ENCODE measurements at places on chromosomes 7 and 10. TPM values are rescaled to one million over a fixed set of nuclear protein-coding genes. Genes with fewer than 3 reads are reported as not detected.

DNA sequence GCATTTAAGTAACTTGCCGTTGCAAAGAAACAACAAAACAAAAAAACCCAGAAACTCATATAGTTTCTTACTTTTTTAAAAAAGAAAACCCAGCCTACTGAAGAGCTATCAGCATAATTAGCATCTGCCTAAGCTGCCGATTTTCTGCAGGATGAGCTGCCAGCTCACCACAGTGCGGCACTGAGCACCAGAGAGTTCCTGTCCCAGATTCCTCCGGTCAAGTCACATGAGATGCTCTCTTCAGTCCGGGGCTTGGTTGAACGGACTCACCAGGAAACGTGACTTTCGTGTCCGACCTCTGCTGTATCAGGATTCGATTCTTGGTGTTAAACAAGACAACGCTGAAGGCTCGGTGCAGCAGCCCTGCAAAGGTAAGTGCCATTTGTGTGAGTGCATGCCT is 3.2 kb downstream of the IDI2 start:
- no peak for ATAC-seq

- ATAC-seq, result peak; percentile 22
Observed at GRCh38 chr7:101816595-101817470, 593 bp upstream of the CUX1 start.

- ATAC-seq, result peak; percentile 93
Observed at GRCh38 chr10:118504467-118505205, 90.8 kb downstream of the PRLHR start.

DNA sequence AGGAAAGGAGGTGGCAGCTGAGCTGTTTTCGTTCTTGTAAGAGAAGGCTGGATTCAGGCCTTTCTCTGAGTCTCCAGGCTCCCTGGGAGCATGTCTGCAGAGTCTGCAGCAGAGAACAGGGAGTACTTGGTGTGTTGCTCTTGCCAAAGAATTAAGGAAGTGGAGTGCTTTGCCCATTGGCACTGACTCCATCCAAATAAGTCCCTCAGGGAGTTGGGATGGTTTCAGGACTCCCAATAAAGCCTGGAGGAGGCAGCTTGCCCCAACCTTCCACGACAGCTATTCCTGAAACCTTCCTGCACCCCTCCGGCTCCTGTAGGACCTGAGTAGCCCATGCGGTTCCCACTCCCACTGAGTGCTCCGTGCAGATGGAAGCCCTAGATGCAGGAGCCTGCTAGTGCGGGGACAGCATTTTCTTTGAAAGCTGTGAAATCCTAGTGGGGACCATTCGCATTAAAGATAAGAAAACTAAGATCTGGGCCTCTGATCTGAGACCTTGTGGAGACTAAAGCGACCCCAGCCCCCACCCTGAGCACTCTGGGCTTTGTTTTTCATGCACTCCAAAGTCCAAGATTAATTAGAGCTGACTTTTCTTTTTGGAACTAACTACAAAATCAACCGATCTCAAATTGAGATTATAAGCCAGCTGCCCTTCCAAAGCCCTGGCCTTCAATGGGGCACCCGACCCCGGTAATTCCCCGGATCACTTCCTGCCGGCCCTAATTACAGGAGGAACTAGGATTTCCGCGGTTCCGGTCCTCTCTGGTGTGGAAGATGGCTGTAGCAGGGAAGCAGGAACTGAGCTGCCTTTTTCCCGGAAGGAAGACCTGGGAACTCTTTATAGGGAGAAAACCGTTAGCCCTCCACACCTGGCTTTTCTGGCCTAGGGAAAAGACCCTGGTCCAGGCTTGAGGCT is 110.2 kb downstream of the COL13A1 start:
- no peak for ATAC-seq

- ATAC-seq, result no peak
Observed at GRCh38 chr7:138166681-138167080, 90.4 kb downstream of the AKR1D1 start.

DNA sequence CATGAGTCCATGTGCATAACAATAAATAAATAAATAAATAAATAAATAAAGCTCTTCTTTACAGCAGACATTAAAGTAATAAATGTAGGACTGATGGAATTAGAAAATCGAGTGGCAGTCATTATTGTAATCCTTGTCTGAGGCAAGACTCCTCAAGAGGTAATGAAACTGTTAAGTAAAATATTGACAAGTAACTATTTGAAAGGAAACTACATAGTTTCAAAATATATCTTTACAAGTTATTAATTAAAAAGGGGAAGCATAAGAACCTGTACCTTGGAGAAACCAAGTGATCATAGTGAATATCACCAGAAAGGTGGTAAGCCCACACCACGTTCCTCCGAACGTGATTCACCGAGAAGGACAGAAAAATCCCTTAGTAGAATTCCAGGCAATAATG is 285.6 kb upstream of the SORCS1 start:
- no peak for ATAC-seq

DNA sequence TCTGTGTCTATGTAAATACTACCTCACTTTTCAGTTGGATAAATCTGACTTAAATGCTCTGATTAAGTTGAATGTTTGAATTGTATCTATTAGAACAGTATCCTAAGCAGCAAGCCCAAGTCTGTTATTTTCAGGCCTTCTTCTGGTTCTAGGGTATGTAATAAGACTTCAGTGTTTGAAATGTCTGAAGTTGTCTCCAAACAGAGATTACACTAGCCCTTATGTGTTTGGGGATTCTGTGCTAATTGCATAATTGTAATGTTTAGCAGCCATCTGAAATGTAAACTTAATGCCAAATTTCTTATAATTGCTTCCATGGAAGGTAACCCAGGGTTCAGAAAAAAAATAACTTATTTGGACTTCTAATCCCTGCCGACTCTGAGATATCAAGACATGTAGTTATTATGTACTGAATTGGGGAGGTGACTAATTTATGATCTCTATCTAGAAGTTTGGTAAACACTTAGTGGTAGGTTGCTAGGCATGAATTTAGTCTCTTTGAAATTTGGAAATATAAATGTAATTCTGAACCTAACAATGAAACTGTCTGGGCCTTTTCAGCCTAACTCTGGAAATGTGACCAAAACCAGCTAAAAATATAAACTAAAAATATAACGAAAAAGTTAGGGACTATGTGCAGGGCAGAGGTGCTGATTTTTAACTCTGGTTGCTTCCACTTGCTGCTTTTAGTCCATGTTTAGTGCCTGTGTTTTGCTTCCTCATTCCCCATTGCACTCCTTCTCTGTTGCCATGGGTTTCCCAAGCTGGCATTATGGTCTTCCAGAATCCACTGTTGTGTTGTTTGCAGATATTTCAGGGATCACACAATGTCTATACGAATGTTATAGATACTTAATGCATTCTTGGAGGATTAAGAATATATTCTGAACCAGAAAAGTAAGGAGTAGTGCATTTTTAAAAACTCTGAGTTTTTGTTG is 54.8 kb downstream of the MCU start:
- ATAC-seq, result no peak

DNA sequence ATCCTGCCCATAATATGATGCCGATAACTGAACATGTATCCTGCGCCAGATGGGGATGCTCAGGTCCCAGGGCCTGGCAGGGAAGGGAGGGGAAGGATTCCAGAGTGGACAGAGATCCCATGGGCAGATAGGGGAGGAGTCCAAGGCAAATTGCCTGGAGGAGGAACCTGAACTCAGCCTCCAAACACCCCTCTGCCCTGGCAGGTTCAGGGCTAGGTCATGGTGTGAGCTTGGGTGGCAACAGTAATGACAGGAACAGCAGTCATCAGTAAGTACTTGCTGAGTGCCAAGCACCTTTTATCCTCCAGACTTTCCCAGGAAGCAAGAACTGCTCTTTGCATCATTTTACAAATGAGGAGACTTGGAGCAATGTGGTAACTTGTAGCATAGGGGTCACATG is 3.8 kb upstream of the PALD1 start:
- ATAC-seq, result peak; percentile 54

DNA sequence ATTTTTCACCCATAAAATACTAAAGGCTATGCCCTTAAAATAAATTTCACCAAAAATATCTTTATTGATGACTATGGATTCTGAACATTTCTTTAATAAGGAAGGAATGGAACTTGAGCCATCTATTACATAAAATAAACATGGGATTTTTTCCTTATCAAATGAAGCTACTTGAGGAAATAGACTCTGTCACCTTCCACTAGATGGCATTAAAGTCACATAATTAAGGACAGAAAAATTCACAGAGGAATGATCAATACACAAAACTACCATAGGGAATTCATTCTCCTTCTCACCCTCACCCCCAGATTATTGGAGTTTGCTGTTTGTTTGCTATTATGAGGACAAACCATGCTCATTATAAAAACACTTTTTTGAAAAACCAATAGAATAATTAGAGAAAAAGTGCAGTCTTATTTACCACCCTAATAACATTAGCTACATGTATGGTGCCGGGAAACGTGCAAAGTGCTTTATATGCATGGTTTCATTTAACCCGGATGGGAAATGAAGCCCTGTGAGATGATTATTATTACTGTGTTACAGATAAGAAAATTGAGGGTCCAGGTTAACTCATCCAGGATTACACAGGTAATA is 21.1 kb upstream of the FOXI2 start:
- no peak for ATAC-seq

DNA sequence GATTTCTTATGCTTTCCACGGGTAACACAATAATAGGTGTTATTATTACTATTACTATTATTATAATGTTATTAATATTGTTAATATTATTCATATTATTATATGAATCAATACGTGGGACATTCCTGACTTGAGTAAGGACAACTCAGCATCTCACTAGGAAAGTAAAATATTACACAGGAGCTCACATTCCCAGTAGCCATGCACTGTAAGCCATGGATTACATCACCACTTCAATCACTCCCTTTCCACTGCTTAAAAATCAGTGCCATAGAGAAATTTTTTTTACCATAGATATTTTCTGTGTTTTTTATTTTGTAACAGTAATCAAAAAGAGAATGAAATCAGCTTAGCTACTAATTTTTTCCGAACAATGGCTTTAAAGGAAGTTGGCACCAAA is 68.5 kb upstream of the DGKI start:
- no peak for ATAC-seq

DNA sequence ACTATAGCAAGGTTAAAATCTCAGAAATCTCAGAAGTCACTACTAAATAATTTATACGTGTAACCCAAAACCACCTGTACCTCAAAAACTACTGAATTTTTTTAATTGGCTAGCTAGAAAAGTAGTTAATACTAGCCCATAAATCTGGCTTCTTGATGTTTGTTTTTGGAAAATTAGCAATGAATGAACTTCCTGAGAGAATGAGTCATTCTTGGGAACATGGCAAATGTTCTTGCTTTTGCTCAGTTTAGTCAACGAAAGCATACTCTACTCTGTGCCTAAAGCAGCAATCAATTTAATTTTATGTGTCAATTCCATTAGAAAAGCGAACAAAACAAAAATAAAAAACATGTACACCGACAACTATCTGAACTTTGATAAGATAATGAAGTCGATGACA is 69.2 kb downstream of the SEMA3E start:
- no peak for ATAC-seq

- ATAC-seq, result no peak
Observed at GRCh38 chr7:29562307-29562706, 1.3 kb upstream of the PRR15 start.

DNA sequence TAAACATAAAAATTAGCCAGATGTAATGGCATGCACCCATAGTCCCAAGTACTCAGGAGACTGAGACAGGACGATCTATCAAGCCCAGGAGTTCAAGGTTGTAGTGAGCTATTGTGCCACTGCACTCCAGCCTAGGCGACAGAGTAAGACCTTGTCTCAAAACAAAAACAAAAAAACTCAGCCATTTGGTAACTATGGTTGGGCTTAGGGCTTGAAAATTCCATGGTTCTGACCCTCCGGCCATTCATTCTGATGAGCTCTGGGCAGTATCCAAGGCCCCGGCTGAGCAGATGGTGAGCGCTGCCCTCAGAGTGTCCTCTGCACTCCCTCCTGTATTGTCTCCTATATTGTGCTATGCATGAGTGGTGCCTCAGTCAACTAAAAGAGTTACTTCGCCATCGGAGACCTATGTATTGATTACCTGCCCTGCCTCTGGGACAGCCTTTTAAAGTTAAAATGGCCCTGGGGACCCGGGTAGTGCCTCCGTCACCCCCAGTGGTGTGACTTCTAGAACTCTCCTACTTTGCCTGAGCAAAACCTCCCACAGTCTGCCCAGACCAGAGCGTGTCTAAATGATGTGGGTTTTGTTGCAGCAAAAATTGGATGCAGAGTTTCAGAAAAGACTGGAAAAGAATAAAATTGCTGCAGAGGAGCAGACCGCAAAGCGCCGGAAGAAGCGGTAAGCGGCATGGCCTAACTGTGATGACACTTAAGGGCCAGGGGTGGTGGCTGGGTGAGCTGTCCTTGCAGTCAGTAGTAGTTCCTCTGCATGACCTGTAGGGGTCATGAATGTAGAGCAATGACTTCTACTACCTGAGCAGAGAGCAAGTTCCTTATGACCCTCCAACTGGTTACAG is 8.1 kb downstream of the PRKRIP1 start:
- ATAC-seq, result peak; percentile 93

DNA sequence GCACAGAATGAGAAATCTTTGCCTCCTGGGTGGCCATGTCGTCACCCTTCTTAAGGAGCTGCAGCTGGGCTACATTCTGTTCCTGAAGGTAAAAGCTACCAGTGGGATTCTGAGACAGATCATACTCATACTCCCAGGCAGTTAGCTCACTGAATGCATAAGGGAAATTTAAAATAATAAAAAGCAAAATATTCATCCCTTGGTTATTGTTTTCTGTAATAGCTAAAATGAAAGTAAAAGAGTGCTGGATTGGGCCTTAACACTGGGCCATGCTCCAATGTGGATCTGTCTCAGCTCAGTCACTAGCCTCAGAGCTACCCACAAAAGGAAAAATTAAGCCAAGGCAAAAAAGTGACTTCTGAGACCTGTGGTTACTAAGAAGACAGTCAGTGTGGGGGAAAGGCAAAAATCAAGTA is 8.9 kb upstream of the DYNC2I1 start:
- ATAC-seq, result no peak

DNA sequence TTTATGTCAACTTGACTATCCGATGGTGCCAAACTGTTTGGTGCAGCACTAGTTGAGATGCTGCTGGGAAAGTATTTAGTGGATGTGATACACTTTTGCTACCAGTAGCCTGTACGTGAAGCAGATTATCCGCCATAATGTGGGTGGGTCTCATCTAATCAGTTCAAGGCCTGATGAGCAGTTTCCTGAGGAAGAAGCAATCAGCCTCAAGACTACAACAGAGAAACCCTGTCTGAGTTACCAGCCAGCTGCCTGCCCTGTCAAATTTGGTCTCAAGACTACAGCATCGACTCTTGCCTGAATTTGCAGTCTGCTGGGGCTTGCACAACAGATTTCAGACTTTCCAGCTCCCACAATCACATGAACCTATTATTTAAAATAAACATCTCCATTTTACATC is 10.9 kb upstream of the RBP3 start:
- ATAC-seq, result no peak

DNA sequence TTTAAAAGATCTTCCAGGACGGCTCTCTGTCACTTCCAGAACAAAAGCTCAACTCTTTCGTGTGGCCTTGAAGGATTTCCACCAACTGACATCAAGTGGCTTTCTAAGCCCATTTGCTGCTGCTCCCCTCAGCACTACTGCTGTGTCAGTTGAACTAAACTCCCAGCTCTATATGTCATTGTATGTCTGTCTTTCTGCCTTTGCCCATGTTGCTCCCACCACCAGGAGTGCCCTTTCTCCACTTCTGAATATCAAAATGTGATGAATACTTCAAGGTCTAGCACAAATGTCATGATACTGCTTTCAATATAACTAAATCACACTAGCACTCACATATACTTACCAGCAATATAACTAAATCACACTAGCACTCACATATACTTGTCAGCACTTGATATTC is 138.3 kb downstream of the ATXN7L1 start:
- ATAC-seq, result no peak

The DCLRE1C gene
- total RNA-seq, result 17.5 TPM

The GARS1 gene
- total RNA-seq, result 176 TPM

The SLC26A5 gene
- not detected for total RNA-seq

The GATA3 gene
- total RNA-seq, result 0.76 TPM

The SLC29A4 gene
- 0.48 TPM for total RNA-seq

The ENKUR gene
- not detected for total RNA-seq

The FBXW4 gene
- 37.1 TPM for total RNA-seq
